ENCODE measurements at places on chromosomes 6 and 20.

GRCh38 chr20:31474758-31475427, at the start of the genes DEFB124 and REM1:
Gene DEFB124, minus strand, starts transcription at chr20:31475127. Its CDS starts 2,114 bp downstream, at chr20:31473013.
Gene REM1, plus strand, starts transcription at chr20:31475288. Its CDS starts 1,158 bp downstream, at chr20:31476446.
- H3K4me1 ChIP-seq: peaks cover 7% of the 10 kb centered on the region
- peak within 1 kb of the TSS; percentile 40 for H3K27ac ChIP-seq
- H3K36me3 ChIP-seq: no peaks in the 10 kb centered on the region
- H3K4me3 ChIP-seq: peak within 1 kb of the TSS; percentile 25
- H3K27me3 ChIP-seq: no peaks in the 10 kb centered on the region

GRCh38 chr6:158416883-158417759, 104.9 kb downstream of the TULP4 start:
- no peak overlapping the region for H3K4me3 ChIP-seq
- no peak for DNase-seq
- H3K27me3 ChIP-seq: no peaks in the 10 kb centered on the region
- H3K27ac ChIP-seq: no peak overlapping the region
- no peaks in the 10 kb centered on the region for H3K4me1 ChIP-seq

DNA sequence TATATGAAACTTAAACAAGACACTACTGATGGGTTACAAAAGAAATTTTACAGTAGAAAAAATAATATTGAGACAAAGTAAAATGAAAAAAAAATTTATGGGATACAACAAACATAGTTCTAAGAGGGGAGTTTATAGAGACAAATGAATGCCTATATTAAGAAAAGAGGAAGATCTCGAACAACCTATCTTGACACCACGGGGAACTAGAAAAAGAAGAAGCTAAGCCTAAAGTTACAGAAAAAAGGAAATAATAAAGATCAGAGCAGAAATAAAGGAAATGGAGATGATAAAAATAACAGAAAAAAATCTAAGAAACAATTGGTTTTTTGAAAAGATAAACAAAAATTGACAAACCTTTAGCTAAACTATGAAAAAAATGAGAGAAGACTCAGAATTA, 9.1 kb upstream of the ECHDC1 start:
- H3K4me3 ChIP-seq: no peak overlapping the region
- no peak overlapping the region for H3K27ac ChIP-seq
- H3K27me3 ChIP-seq: no peaks in the 10 kb centered on the region
- no peak for DNase-seq
- H3K36me3 ChIP-seq: no peaks in the 10 kb centered on the region
- no peaks in the 10 kb centered on the region for H3K4me1 ChIP-seq

- no peaks in the 10 kb centered on the region for H3K36me3 ChIP-seq
- DNase-seq: no peak
Measured at GRCh38 chr6:71982389-71982788, 96.0 kb downstream of the RIMS1 start.

GRCh38 chr6:122198922-122199321, 200.5 kb upstream of the HSF2 start:
- H3K4me1 ChIP-seq: no peaks in the 10 kb centered on the region
- H3K4me3 ChIP-seq: no peak overlapping the region
- H3K27me3 ChIP-seq: no peaks in the 10 kb centered on the region
- no peak overlapping the region for H3K27ac ChIP-seq
- no peaks in the 10 kb centered on the region for H3K36me3 ChIP-seq
- no peak for DNase-seq

DNA sequence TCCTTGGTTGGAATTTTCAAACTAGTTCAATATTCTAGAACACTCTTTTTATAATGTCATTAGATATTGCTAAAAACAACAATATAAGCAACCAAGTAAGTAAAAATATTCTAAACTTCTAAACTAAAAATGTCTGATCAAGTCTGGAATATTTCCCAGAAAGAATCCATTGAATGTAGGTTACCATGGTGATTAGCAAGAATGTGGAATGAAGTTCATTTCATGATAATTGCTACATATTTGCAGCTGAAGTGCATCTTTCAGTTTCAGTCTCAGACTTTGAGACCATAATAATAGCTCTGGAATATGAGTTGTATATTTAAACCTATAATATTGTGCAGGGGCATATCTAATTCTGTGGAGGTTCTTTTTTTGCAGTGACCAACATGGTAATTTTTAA, 61.0 kb upstream of the NKAIN2 start:
- no peaks in the 10 kb centered on the region for H3K36me3 ChIP-seq
- H3K4me1 ChIP-seq: no peaks in the 10 kb centered on the region
- no peak for DNase-seq
- no peak overlapping the region for H3K4me3 ChIP-seq
- H3K27me3 ChIP-seq: no peaks in the 10 kb centered on the region
- no peak overlapping the region for H3K27ac ChIP-seq

DNA sequence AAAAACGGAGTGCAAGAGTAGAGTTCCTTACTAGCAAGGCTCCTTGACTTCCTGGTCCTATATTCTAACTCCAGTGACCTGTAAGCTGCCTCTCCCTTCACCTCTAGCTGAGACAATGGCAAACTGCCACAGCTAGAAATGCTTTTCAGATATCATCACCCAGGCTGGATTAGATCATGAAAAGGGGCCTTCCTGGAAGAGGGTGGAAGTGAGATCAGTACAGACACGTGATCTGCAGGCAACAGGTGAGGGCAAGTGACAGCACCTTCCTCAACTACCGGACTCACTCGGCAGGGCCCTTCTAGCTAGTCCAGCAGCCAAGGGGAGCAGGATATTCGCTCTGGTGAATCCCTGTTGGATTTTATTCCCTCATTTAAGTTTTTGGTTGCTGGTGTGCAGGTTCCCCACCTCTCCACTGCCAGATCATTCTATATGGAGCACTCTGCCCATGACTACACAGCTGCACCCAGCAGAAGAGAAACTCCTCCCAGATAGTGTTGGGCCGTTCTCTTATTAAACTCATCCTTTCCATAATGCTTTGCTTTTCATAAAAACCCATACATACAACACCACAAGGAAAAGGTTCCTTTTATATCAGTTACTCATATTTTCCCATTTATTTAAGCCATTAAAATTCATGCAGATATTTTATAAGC, 26.4 kb upstream of the FAM83C start:
- DNase-seq: peak; percentile 59
- H3K27me3 ChIP-seq: no peaks in the 10 kb centered on the region
- H3K4me3 ChIP-seq: no peak overlapping the region
- H3K4me1 ChIP-seq: peaks cover 49% of the 10 kb centered on the region
- no peaks in the 10 kb centered on the region for H3K36me3 ChIP-seq
- peak overlapping the region; percentile 44 for H3K27ac ChIP-seq

GRCh38 chr6:144978208-144978607, 693.1 kb downstream of the UTRN start:
- no peak for DNase-seq
- no peaks in the 10 kb centered on the region for H3K36me3 ChIP-seq
- no peaks in the 10 kb centered on the region for H3K27me3 ChIP-seq
- no peaks in the 10 kb centered on the region for H3K4me1 ChIP-seq
- H3K27ac ChIP-seq: no peak overlapping the region

- H3K27ac ChIP-seq: no peak overlapping the region
- H3K36me3 ChIP-seq: no peaks in the 10 kb centered on the region
- no peak overlapping the region for H3K4me3 ChIP-seq
Measured at GRCh38 chr6:170082067-170082466, 208.8 kb downstream of the DLL1 start.

DNA sequence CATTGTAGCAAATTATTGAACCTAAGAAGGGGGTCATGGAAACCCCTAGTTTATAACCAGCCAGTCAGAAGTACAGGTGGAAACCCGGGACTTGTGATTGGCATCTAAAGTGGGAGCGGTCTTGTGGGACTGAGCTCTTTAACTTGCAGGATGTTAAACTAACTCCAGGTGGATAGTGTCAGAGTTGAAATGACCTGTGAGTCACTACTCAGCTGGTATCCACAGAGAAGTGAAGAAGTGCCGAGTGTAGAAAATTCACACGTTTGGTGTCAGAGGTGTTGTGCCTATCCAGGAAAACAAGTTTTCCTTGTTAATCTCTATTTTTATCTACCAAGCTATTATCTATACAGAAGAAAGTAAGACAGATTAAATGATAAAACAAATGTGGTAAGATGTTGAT, 179.7 kb downstream of the ADGRG6 start:
- no peaks in the 10 kb centered on the region for H3K36me3 ChIP-seq
- no peaks in the 10 kb centered on the region for H3K4me1 ChIP-seq
- DNase-seq: no peak
- H3K27me3 ChIP-seq: no peaks in the 10 kb centered on the region

DNA sequence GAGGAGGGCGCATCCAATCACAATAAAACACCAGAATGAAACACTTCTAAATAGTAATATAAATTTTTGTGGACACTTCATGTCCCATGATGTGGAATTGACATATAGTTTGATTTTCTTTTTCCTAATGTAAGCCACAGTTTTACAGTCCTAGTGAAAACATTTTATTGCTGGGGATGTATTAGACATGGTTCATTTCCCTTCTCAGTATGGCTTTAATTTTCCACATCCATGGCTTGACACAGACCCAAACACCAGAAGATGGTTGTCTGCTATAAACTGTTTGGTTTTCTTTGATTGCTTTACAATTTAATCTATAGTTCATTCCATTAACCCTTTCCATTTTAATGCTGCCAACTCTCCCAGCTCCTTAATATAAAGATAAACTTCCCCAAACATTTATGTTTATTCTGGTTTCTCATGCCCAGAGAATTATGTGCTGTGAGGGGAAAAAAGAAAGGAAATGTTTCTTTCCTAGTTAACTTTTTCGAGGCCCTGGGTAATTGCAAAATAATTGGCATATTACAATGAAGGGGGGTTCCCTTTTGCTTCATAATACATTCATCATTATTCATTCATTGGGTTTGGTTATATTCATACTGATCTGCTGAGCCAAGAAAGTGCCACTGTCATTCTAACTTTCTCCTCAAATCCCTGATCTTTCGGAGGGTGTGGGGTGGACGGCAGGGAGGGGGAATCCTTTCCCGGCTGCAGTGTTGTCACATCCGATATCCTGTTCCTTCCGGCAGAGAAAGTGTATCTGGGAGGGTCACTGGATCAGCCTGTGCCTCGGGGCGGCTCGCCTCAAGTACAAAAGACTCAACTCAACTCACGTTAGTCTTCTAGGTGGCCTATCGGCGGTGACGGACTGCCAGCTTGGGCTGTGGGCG, 127.6 kb upstream of the TFAP2D start:
- no peak overlapping the region for H3K4me3 ChIP-seq
- H3K27ac ChIP-seq: no peak overlapping the region
- H3K36me3 ChIP-seq: no peaks in the 10 kb centered on the region
- no peaks in the 10 kb centered on the region for H3K4me1 ChIP-seq

DNA sequence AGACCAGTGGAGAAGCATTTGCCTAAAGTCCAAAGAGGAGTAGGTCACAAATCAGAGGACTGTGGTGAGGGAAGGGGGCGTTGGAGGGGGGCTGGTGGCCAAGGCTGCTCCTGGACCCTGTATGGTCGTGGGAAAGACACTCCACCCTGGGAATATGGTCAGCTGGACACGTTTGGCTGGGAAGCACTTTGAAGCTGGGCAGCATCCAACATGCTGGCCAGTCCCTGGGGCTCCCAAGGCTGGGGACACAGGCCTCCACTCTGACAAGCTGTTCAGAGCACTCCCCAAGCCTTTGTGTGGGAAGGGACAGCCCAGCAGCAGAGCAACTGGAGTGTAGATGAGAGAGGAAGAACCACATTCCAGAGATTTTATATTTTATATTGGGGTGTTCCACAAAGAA, 203.2 kb downstream of the ANKRD60 start:
- H3K4me1 ChIP-seq: no peaks in the 10 kb centered on the region
- no peaks in the 10 kb centered on the region for H3K27me3 ChIP-seq
- no peaks in the 10 kb centered on the region for H3K36me3 ChIP-seq
- DNase-seq: no peak
- H3K4me3 ChIP-seq: no peak overlapping the region

GRCh38 chr6:43683708-43684455, 3.7 kb downstream of the MRPS18A start:
- H3K4me1 ChIP-seq: peaks cover 17% of the 10 kb centered on the region
- H3K36me3 ChIP-seq: peaks cover 4% of the 10 kb centered on the region
- H3K4me3 ChIP-seq: no peak overlapping the region
- H3K27me3 ChIP-seq: no peaks in the 10 kb centered on the region
- no peak for DNase-seq

DNA sequence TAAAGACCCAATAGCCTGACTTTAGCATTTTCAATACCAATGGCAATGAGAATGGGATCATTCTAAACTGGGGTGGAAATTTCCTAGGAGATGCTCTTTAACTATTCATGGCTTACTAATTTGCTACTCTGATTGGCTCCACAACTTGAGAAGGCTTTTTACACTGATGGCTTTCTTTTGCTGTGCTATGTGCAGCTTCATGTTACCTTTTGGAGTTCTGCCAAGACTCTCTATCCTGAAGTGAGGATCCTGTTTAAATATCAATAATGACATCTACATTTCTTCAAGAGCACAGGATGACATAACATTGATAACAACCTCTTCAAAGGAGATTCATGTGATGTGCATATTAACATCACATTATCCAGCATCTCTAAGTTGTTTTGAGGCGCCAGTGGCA, 43.4 kb upstream of the SIRPG start:
- no peaks in the 10 kb centered on the region for H3K27me3 ChIP-seq
- H3K4me1 ChIP-seq: no peaks in the 10 kb centered on the region
- H3K27ac ChIP-seq: no peak overlapping the region
- no peaks in the 10 kb centered on the region for H3K36me3 ChIP-seq
- DNase-seq: no peak
- H3K4me3 ChIP-seq: no peak overlapping the region

GRCh38 chr6:106530026-106530425, 99.3 kb downstream of the RTN4IP1 start:
- DNase-seq: no peak
- no peak overlapping the region for H3K4me3 ChIP-seq
- no peaks in the 10 kb centered on the region for H3K27me3 ChIP-seq
- no peak overlapping the region for H3K27ac ChIP-seq
- peaks cover 6% of the 10 kb centered on the region for H3K4me1 ChIP-seq

GRCh38 chr6:166052837-166053236, 114.8 kb downstream of the TBXT start:
- H3K27me3 ChIP-seq: no peaks in the 10 kb centered on the region
- H3K4me3 ChIP-seq: no peak overlapping the region
- H3K36me3 ChIP-seq: no peaks in the 10 kb centered on the region
- DNase-seq: no peak
- peaks cover 2% of the 10 kb centered on the region for H3K4me1 ChIP-seq

DNA sequence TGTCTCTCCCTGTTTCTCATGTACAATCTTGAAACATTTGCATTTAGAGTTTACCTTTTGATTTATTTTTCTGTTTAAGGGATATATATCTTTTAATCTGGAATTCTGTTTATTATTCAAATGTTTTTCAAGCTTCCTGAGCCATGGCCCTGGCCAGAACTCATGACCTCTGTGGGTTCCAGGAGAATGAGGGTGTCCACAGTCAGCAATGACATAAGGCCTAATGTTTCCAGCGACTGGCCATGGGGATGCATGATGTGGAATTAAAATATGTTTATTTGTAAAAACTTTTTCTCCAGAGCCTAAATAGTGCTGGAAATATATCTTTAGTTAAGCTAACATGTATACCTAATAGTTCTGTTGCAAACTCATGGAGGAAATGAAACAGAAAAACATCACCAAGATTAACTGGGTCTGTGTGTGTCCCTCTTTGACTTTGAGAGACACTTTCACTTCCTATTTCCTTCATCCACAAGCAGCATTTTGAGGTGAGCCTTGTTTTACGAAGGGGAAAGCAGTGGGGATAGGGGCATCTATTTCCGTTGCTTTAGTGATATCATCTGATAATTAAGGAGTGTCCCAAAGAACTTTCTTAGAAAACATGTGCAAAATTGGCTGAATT, 87.6 kb downstream of the SMOC2 start:
- DNase-seq: no peak
- H3K4me3 ChIP-seq: no peak overlapping the region
- H3K27ac ChIP-seq: peak overlapping the region; percentile 11
- no peaks in the 10 kb centered on the region for H3K27me3 ChIP-seq
- no peaks in the 10 kb centered on the region for H3K36me3 ChIP-seq
